ENCODE measurements at places on chromosomes 3 and 15. TPM values are rescaled to one million over a fixed set of nuclear protein-coding genes. Genes with fewer than 3 reads are reported as not detected.
A peak's percentile ranks its signal among the peaks of the same experiment; 100 is the strongest.

GRCh38 chr3:110343376-110343775 is 728.2 kb upstream of the NECTIN3 start:
- DNase-seq = no peak

- DNase-seq = no peak
Measured at GRCh38 chr3:16402451-16402850, 111.0 kb downstream of the RFTN1 start.

- peak; percentile 55 for DNase-seq
Measured at GRCh38 chr3:76024640-76025039, 239.3 kb upstream of the ZNF717 start.

TSPAN3 gene
- 391 TPM for total RNA-seq

PRTG gene
- total RNA-seq = 11.9 TPM
